Stimulated activated naive CD8-positive, alpha-beta T cell treated with anti-CD3 and anti-CD28 coated beads, Interleukin-15, amount 100 ng/mL, for 72 hours (primary cell): ENCODE measurements at places on chromosomes 16 and 17.
A peak's percentile ranks its signal among the peaks of the same experiment; 100 is the strongest.

DNA sequence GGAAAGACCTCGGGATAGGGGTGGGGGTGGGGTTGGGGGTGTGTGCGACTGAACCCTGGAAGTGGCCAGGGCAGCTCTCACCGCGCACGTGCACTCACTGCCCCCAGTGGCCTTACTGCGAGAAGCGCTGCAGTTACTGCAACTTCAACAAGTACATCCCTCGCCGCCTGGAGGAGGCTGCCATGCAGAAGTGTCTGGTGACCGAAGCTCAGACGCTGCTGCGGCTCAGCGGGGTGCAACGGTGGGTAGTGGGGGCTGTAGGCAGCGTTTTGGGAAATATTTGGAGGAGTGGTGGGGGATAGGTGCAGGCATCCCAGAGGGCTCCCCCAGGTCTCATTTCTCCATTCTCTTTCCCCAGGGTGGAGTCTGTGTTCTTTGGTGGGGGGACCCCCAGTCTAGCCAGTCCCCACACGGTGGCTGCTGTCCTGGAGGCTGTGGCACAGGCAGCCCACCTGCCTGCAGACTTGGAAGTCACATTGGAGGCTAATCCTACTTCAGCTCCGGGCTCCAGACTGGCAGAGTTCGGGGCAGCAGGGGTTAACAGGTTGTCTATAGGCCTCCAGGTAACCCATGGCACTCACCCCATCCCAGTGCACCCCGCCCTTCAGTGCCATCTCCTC, 972 bp downstream of the RSAD1 start:
- DNase-seq = peak; percentile 68

DNA sequence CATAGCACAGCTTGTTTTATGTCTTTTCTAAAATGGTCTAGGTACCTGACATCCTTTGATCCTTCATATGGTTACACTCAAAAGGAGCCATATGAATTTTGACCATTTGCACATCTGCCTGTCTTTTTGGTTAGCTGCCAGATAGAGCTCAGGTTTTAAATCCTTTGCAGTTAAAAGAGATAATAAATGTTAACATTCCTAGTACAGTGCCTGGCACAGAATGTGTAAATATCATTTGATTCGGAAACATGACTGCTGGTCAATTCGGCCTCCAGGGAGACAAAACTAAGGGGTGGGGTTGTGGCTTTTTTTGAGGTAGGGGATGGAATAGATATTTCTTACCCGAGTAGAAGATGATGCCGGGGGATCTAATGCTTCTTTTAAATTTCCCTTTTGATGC, 64.2 kb downstream of the FTO start:
- DNase-seq = no peak

DNA sequence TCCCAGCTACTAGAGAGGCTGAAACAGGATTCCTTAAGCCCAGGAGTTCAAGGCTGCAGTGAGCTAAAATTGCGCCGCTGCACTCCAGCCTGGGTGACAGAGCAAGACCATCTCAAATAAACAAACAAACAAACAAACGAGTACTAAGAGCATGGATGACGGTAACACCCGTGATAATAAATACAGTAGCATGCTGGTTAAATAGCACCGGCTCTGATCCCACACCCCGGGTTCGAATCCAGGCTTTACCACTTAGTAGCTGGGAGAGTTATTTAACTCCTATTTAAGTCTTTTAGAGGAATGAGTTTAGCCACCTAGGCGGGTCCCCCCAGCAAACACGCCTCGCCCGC, 301 bp upstream of the METTL22 start:
- DNase-seq = no peak

- DNase-seq = peak; percentile 47
These were observed 277.1 kb downstream of the CEP112 start for GRCh38 chr17:65914784-65915342.

GRCh38 chr17:31002047-31002446, 31.2 kb downstream of the RNF135 start:
- DNase-seq = no peak

DNA sequence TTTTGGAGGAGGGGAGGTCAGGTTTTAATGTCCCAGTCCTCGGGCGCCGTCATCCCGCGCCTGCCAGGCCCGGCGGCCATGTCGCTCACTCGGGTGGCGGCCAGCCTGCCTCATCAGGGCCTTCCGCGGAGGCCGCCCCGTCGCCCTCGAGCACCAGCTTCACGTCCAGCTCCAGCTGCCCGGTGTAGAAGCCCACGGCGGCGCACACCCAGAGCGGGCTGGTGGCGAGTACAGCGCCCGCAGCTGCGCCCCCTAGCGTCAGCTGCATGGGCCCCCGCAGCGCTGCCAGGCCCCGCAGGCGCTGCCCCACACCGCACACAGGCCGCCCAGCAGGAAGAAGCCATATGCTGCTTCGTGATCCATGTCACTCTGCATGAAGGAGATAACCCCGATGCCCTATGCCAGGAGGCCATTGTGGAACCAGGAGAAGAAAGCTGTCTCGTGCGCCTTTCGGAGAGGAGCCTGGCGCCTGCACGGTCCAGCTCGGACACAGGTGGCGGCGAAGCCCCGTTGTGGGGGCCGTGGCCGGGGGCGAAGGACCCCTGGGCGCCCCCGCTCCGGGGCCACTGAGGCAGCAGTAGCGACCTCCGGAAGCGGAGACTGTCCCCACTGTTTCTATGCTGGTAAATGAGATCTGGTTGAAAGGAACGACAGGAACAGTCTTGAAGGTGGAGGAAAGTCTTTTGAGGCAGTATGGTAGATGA, 9.6 kb downstream of the AP2B1 start:
- no peak for DNase-seq

DNA sequence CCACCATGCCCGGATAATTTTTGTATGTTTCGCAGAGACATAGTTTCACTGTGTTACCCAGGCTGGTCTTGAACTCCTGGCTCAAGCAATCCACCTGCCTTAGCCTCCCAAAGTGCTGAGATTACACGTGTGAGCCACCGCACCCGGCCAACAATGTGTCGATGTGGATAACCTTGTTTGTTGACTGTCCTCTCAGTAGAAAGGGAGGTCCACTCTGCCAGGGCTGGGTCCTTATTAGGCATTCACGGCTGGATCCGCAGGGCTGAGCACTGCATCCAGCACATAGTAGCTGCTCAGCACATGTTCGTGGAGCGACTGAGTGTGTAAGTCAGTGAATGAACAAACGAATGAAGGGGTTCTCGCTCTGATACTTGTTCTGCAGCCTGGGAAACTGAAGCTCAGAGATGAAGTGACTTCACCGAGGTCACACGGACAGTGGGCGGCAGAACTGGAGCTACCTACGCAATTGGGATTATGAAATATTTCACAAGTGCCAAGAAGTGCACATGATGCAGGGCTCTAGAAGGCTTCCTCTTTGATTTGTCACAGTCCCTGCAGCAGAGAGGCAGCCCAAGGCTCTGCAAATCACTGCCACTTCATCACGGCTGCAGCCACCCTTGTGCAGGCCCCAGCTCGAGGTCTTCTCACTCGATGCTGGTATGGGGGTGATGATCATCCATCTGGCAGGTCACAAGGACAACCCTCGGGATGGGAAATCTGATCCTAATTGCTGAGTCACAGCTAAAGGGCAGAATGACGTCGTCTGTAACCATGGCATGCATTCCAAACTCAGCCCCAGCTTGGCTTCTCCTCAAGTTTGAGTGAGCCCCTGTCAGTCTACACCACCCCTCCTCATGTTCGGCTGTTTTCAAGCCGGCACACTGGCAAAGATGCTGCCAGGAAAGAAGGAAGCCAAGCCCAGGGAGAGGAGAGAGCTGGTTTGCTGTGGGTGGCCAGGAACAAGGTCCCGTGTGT, 28.0 kb upstream of the SNN start:
- no peak for DNase-seq

DNA sequence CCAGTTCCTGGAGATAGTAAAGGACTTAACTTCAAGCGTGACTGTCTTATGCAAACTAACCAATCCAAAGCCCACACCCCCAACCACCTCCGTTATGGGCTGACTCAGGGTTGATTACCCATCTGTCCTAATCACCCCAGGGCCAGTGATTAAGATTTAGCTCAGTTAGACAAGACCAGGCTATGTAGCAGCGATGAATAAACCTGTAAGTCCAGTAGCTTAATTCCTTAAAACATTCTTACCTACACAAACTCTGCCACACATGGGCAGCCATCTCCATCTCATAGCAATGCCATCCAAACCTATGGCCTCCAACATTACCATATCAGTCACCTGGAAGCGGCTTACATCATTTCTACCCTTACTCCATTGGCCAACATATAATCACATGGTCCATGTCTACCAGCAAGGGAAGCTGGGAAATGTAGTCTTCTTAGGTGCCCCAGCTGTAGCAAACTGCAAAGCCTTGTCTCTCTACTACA, 266.7 kb downstream of the SHISA9 start:
- DNase-seq = no peak

GRCh38 chr16:48434653-48435317, 49.6 kb upstream of the SIAH1 start:
- no peak for DNase-seq

DNA sequence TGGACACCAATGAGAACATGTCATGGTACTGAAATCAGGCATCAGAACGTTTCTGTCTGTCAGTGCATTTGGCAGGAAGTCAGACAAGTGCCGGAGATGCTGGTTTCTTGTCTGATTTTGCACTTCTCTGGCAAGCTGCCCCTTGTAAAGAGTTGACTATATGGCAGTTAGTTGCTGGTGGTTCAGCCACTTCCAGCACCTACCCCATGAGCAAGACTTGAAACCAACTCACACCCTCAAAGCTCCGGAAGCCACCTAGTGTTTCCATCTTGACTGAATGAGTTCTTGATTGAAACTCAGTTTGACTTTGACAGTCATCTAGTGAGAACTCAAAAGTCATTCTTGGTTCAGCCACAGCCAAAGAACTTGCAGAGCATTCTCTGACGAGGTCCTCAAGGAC, 225.1 kb downstream of the SPECC1 start:
- DNase-seq = peak; percentile 84

DNA sequence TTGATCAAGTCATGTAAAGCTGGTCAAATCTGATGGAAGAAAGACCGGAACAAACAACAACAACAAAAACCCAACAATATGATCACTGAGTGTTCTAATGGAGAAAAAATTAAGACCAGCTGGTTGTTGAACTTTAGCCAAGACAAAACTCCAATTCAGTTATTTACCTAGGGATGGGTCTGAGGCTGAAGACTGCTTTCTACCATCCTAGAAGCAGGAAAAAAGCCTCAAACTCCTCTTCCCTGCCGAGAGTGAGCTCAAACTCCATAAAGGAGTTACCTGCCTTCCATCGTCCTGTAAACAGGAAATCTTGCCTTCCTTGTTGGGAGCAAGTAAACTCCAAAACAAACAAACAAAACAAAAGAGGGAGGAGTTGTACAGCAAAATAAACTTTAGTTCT, 23.1 kb upstream of the TMEM98 start:
- DNase-seq = no peak

GRCh38 chr17:41803049-41804020, 8.4 kb downstream of the P3H4 start:
- DNase-seq = no peak

GRCh38 chr17:77749989-77750388, 208.5 kb upstream of the TNRC6C start:
- no peak for DNase-seq

GRCh38 chr17:36524428-36524876, 10.2 kb downstream of the MYO19 start:
- DNase-seq = no peak

- DNase-seq = peak; percentile 47
These were observed 12.7 kb upstream of the FAM20A start for GRCh38 chr17:68613739-68614298.

DNA sequence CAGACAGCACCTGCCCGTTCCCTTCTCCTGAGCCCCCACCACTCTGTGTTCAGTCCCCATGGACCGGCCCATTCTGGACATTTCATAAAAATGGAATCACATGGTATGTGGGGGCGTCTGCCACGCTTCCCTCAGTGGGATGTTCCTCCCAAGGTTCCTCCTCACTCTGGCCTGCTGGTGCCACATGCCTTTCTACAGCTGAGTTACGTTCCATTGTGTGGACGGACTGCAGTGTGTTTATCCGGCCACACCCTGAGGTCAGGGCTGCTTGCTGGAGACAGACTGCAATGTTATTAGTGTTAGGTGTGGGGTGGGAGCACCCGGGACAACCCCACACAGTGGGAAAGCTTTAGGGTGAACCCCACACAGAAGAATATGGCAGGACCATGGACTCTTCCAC, 5.9 kb upstream of the AATK start:
- DNase-seq = no peak

DNA sequence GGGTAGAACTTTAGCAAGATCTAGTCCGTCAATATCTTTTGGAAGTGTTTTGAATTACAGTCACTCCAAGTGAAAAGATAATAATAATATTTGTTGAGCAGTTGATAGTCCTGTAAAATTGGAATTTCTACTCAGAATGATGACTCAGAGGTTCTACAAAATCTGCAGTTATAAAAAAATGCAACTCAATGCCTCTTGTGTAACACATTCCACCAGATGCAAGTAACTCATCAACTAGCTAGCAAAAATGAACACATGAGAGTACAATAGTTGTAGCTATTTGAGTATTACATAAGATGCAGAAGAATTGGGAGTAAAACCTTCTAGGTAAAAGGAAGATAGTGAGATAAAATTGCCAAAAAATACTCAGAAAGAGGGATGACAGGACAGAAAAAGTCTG, 177.2 kb downstream of the CDH8 start:
- DNase-seq = no peak

GRCh38 chr16:84052071-84052622, 9.6 kb upstream of the SLC38A8 start:
- no peak for DNase-seq

- no peak for DNase-seq
These were observed 6.2 kb downstream of the AKAP1 start for GRCh38 chr17:57091186-57091618.

DNA sequence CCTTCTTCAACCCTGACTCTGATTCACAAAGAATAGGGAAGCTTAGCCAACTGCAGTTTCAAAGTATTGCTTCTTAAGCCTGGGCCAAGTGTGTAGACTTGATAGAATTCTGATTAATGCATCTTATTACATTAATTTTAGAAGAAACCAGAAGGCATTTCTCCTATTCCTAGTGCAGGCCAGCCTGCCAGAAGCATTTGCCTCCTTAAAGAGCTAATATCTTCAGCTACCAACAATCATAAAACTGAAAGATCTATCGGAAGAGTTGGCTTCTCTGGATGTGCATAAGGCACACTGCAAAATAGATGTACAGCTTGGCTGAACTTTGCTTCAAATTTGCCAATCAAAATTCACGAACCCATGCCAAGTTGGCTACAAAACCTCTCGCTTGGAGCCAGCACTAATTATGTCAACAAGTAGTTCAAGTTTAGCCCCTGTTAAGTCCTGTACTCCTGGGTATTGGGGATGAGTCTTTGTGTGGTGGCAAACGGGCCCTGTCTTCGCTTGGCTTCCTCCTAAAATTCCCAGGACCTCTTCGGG, 717.8 kb downstream of the WWOX start:
- DNase-seq = no peak

DNA sequence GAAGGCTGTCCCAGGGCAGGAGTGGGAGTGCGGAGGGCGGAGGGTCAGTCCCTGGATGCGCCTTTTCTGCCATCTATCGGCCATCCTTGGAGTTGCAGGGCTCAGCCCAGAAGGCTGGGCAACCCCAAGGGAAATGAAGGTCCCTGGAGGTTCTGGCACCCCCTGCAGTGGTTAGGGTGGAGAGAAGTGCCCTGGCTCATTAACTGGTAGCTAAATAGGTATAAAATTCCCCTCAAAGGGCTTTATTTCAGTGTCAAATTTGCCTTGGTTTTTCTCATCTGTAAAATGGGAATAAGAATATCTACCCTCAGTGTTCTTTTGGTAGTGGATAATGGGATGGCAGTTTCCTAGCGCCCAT, 22.4 kb downstream of the C17orf75 start:
- peak; percentile 78 for DNase-seq

- no peak for DNase-seq
These were observed 729.7 kb upstream of the GOT2 start for GRCh38 chr16:59463776-59464175.
